Thyroid gland (tissue), 4 donors: ENCODE measurements at places on chromosomes 4 and X. TPM values are rescaled to one million over a fixed set of nuclear protein-coding genes. Genes with fewer than 3 reads are reported as not detected.

KDR gene
- total RNA-seq: 65.7 TPM

DNA sequence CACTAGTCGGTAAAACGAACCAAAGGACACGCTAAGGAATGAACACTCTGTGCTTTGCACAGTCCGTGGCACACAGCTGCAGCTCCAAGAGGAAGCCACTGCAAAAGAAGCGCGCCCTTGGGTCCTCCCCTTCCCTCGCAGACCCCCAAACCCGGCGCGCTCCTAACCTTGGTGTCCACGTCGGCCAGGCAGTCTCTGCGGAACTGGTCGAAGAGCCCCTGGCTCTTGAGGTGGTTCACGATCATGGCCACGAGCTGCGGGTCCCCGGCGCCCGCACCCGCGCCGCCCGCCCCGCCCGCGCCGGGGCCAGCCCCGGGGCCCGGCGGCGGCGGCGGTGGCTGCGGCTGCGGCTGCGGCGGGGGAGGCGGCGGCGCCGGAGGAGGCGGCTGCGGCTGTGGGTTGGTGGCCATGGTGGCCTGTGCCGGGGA lies 333 bp downstream of the BOD1L1 start:
- DNase-seq: no peak

DNA sequence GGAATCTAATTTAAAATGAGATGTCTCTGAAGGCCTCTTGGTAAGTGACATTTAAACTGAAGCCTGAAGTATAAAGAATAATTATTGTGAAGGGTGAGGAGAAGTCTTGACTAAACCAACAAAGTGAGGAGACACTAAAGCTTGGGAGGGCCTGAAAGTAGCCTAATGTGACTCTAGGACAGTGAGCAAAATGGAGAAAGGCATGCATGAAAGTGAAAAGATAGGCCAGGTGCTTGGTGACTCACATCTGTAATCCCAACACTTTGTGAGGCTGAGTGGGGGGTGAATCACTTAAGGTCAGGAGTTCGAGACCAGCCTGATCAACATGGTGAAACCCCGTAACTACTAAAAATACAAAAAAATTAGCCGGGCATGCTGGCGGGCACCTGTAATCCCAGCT lies 46.9 kb upstream of the SMARCAD1 start:
- no peak for DNase-seq

DNA sequence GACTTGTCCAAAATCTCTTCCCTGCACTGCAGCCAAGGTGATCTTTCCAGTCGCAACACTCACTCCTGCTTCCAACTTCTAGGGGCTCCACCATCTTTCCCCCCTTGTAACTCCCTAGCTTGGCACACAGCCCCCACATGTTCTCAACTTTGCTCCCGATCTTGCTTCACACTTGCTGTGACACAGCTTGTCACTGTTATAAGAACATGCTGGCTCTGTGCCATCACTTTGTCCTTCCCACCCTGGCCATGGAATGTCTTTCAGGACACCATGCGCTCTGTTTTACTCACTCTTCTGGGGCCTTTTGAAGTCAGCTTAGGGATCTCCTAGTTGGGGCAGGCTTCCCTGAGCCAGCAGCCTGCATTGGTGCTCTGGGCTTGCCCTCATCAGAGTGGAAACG lies 2.5 kb downstream of the NSDHL start:
- DNase-seq: peak; percentile 3

- no peak for DNase-seq
Measured at GRCh38 chr4:123495530-123495929, 98.9 kb downstream of the SPRY1 start.

GRCh38 chr4:2069161-2069971 lies 10.2 kb downstream of the NAT8L start:
- no peak for DNase-seq

DNA sequence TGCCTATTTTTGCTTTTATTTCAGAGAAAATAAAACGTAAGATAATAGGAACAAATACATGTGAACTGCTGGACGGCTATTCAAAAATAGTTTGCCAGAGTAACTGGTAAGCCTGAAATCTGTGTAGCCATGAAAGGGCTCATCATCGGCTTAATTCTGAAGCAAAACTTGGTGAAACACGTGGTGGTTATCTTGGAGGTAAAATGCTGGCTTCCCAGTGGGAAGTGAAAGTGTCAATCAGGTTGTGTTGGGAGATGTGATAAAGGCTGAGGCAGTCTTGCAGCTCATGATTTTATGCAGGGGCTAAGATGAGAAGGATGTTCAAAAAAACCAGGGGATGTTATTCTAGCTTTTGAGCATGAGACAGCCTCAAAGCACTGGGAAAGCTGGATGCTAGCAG lies 36.1 kb upstream of the TLR2 start:
- DNase-seq: no peak

- no peak for DNase-seq
Measured at GRCh38 chr4:162912482-162912881, 254.2 kb downstream of the NAF1 start.
